ENCODE measurements at places on chromosomes 7 and 10.

GRCh38 chr10:99791831-99792230 lies 9.4 kb downstream of the ABCC2 start:
- DNase-seq = no peak

DNA sequence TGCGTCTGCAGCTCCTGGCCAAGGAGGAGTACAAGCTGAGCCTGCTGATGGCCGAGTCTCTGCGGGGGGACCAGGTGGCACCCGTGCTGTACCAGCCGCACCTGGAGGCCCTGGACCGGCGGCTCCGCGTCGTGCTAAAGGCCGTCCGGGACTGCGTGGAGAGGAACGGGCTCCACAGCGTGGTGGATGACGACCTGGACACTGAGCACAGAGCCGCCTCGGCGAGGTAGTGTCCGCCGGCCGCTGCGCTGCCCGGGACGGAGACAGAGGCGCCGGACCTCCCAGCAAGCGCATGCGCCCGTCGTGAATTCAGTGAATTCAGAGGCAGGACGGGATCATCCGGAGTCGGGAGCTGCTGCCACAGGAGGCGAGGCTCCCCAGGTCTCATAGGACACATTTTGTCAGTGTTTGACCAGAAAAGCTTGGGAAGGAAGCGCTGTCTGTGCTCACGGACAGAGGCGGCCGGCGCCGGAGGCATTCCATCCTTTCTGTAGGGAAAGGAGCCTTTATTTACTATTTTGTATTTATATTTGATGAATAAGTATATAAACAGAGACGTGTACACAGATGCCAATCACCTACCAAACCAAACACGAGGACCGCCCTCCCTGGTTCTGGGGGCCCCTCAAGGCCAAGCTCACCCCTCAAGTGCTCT lies 30.1 kb upstream of the FOXL3 start:
- no peak for DNase-seq

DNA sequence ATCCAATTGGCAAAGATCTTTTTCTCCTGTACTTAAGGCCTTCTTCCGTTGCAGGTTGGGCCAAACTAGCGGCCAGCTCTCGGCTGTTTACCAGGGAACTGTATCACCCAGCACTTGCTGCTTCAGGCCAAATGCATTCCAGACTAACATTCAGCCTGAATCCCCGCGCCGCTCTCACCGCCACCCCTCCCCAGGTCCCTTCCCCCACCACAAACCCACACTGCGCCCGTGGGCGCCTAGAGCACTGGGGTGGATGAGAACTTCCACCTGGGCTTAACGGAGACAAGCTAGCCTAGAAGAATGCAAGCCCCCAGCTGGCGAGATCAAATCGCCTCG lies 676 bp downstream of the TCAF1 start:
- no peak for DNase-seq

GRCh38 chr7:22849662-22850061 lies 27.0 kb upstream of the TOMM7 start:
- no peak for DNase-seq

DNA sequence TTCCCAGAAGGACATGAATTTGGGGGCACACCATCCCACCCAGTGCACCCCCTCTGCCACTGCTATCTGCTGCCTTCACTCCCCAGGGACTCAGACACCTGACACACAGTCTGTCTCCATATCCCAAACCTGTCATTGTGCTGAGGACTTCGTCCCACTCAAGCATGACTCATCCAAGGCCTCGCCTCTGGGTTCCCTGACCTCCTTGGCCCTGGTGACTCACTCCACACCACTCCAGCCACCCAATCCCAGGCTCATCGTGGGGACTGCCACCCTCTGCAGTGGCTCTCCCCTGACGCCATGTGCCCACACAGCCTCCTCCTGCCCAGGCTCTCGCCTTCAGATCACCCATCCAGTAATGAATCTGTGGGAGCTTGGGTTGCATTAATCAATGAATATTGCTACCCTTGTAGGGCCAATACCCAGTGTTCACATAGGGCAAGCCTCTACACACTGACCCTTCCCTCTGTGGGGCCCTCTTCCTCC lies 6.6 kb upstream of the INSIG1 start:
- DNase-seq = no peak

DNA sequence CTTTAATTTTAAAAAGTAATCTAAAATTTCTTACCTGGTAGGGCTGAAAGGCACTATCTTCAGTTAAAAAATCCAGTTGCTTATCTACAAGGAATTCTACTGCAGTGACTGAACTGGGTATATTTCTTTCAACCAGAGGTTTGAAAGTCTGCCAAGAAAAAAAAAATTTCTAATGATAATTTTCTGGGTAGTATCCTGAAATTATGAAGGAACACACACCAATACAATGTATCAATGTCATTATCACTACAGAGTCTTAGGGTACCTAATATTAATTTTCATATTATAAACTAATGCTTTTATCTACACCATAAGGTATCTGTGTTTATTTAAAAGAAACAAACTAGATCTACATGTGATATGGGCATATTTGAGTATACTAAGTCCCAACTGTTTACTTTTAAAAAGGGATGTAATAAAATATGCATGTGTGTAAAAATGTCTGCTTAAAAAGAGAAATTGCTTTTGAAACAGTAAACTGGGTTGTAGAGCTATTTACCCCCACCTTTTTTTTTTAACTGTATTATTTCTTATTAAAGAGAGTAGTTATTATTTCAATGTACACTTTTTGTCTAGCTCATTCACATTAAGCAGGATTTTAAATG lies 131.6 kb downstream of the NRBF2 start:
- no peak for DNase-seq

GRCh38 chr7:11203683-11204082 lies 230.0 kb downstream of the PHF14 start:
- no peak for DNase-seq

DNA sequence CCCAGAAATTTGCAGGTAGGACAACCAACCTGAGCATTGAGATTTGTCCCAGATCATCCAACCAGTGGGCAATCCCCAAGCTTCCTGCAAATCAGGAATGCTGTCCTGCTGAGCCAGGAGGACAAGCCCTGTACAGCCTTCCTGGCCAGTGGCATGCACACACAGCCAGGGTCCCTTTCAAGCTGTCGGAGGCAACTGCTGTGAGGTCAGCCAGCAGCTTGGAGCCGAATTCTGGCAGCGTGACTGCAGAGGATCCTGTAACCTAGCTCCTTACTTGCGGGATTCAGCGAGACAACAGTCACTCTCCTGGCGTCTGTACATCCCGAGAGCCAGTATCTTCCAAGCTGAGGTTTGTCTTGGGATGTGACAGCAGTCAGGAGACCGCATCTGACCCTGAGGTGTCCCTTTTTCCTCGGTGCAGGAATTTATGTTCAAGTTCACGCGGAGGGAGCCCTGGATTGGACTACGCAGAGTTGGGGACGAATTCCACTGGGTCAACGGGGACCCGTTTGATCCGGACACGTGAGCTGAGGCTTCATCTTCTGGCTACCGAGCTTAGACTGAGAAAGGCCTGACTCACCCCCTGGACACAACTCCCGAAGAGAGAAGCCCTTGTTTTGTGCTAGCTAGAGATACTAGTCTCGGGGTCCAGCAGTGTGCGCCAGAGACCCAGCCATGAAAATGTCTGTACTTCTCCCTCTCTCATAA lies 18.3 kb downstream of the CLEC2L start:
- no peak for DNase-seq

DNA sequence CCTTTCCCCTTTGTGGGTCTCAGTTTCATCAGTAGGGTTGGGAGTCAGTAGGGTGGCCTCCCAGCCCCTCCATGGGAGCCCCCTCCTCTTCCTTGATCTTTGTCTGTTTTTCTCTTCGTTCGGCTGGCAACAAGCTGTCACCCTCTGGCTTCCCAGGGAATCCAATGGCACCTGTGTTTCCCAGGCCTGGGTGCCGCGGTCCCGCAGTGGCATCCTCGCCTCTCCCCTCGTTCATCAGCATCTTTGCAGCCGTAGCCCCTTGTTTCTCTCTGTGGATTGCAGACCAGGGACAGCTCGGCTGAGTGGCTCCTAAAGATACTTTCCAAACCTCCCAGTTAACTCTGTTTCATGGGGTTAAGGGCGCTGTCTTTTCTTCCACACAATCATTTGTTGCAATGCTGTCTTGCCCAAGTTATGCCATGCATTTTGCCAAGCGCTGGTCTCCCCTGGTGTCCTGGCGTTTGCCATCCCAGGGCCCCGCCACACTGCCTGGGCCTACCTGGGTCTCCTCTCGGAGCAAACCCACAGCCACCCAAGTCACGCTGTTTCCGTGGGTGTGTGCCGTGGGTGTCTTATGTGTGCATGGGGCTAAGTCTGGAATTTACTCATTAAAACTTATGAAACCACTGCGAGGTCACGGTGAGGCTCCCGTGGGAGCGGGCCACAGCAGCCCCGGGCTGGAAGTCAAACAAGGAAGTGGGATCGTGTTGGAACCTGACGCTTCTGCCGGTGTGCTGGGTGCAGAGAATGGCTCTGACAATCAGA lies 189.4 kb upstream of the SHH start:
- DNase-seq = no peak

DNA sequence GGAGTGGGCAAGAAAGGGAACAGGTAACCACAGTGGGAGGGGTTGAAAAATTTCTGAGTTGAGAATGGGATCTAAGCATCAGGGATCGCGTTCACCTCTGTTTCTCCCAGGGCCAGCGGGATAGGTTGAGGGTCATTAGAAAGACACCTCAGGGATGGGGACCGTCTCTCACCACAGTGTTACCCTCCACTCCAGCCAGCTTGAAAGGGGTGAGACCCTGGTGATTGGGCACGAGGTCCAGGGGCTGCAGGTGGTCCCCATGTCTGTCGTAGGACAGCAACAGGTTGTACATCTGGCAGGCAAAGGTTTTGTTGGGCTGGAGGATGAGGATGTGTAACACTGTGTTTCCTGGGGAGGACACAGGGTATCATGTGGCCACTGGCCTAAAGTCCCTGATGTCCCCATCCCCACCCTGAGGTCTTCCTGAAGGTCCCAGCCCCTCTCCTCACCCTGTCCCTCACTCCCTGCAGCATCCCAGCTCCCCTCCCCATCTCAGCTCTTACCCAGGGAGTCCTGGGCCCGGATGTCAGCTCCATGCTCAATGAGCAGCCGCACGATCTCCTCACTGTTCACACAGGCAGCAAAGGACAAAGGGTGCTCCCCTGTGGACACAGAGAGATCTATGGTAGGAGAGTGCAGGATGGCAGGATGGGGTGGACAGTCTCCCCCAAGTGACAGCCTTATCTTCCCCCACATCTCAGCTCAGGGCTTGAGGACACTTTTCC lies 9.1 kb downstream of the TRPV6 start:
- DNase-seq = no peak

- no peak for DNase-seq
Measured at GRCh38 chr7:33554576-33554975, 350.8 kb upstream of the BMPER start.

- DNase-seq = peak; percentile 62
Measured at GRCh38 chr7:81447351-81447952, 322.4 kb downstream of the HGF start.

- no peak for DNase-seq
Measured at GRCh38 chr10:112383325-112383724, 9.4 kb downstream of the ACSL5 start.

DNA sequence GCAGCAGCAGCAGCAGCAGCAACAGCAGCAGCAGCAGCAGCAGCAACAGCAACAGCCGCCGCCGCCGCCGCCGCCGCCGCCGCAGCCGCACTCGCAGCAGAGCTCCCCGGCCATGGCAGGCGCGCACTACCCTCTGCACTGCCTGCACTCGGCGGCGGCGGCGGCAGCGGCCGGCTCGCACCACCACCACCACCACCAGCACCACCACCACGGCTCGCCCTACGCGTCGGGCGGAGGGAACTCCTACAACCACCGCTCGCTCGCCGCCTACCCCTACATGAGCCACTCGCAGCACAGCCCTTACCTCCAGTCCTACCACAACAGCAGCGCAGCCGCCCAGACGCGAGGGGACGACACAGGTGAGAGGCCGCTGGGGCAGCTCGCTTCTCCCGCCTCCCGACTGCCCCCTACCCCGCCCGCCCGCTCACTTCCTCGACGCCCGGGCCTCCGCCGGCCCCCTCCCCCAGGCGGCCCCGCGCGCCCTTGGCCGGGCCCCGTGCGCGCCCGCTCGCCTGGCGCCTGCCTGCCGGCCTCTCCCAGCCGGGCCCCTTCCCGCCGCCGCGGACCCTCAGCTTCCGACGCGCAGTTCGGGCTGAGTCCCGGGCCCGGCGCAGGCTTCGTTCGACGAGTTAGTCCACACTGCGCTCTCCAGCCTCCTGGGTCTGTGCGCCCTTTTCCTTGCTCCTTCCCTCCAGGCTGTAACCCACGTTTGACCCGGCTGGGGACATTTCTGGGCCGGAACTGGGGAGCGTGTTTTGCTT lies 882 bp downstream of the DLX6 start:
- peak; percentile 13 for DNase-seq

GRCh38 chr10:69578508-69578991 lies 5.3 kb upstream of the NEUROG3 start:
- no peak for DNase-seq

DNA sequence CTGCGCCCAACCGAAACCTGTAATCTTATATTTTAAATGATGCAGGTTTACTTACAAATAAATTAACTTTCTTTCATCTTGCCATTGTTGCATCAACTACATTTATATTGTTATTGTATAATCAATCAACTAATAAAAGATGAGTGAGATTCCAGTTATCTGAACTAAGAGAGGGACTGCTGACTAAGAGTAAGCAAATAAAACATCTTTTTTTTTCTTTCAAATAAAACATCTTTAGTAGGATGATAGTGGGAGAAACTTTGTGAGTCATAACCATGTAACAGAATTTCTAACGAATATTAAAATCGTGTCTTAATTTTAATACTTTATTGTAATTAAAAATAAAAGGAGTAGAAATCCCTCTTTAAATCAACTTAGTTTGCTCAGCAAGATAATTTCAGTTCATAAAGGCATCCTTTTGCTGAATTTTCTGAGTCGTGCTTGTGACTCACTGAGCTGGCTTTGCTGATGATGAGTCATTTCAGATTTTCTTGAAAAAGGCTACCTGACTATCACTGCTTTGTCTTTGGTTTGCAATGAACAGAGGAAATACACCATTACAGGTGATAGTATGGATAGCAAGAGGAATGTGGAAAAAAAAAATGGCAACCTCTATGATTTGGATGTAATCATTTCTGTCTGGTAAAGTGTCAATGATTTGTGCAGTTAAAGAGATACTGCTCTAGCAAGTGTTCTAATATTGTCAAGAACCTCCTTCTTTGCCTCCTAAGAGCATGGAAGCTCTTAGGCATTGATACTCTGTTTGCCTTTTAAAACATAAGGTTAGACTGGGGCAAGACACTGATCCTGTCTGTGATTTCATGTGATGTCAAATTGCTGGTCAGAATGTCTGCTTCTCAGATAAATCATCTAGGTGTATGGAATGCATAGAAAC lies 119.5 kb downstream of the GPR158 start:
- no peak for DNase-seq

DNA sequence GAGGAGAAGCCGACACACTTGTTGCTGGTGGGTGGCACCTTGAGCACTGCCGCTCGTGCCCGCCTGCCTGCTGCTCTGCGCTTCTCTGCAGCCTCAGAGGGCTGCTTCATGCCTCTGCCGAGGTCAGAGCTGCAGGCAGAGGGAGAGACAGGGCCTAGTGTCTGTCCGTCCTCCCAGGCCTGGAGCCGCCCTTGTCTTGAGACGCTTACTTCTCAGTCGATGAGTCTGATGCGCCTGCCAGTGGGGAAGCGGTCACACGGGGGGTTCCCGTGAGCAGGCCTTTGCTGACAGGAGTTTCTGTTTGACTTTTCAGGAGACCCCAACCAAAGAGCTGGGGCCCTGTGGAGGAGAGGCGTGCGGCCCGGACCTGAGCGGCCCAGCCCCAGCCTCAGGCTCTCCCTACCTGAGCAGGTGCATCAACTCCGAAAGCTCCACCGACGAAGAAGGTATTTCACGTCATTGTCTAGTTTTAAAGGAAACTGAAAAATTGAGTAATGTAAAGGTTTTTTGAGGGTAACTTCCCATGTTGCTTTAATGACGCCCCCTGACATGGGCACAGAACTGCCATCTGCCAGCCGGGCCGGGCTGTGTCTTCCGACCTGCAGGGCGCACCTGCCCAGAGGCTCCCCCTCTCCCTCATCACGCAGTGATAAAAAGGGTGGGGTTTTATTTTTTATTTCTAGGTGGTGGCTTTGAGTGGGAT lies 7.8 kb upstream of the BHLHA15 start:
- no peak for DNase-seq
